ENCODE measurements at places on chromosomes 1 and 21.

GRCh38 chr21:25171438-25171837 lies 435.8 kb downstream of the MRPL39 start:
- peak; percentile 14 for DNase-seq

DNA sequence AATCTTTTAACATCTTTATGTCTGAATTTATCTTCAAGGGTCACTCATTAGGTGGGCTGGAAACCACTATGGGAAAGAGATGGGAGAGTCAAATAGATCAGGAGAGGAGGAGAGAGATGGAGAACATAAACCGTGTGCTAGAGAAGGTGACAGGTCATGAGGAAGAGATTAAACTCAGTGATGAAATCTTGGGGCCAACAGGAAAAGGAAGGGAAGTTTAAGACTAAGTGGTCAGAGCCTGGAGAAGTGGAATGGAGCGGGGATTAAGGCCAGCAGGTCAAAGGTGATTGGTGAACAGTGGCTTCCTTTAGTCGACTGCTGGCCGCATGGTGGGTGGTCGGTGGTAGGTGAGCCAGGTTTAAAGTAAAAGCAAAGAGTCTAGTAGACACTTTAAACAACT lies 169.3 kb upstream of the IVNS1ABP start:
- no peak for DNase-seq

- no peak for DNase-seq
Observed at GRCh38 chr1:204277563-204278219, 63.9 kb upstream of the GOLT1A start.

GRCh38 chr1:234941321-234942011 lies 187.2 kb downstream of the TOMM20 start:
- DNase-seq: no peak

- no peak for DNase-seq
Observed at GRCh38 chr1:53769780-53770179, 30.8 kb upstream of the GLIS1 start.

- no peak for DNase-seq
Observed at GRCh38 chr21:16195538-16195910, 465.7 kb downstream of the USP25 start.

DNA sequence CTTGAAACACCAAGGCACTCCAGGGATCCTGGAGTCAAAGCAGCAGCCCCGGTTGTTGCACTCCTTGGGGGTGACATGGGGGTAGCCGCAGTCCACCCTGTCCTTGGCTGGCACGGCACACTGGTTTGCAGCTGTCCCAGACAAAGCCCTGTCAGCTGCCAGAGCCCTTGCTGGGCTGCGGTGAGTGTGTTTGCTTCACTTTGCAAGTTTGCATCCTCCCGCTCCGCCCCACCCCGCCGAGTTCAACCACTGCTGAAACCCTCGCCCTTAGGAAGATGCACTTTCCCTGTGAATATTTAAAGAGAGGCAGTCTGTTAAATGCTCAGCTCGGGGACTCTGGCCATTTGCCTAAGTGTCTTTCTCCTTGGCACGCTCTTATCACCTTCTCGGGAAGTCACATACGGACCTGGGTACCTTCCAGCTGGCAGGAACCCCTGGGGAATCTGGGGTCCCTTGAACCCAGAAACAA lies 1.7 kb downstream of the TFF3 start:
- DNase-seq: no peak

- no peak for DNase-seq
Observed at GRCh38 chr1:156110252-156110651, 4.3 kb upstream of the LMNA start.

GRCh38 chr1:109997204-109997866 lies 12.8 kb downstream of the AHCYL1 start:
- no peak for DNase-seq

- no peak for DNase-seq
Observed at GRCh38 chr1:15399710-15400109, 10.0 kb upstream of the EFHD2 start.

DNA sequence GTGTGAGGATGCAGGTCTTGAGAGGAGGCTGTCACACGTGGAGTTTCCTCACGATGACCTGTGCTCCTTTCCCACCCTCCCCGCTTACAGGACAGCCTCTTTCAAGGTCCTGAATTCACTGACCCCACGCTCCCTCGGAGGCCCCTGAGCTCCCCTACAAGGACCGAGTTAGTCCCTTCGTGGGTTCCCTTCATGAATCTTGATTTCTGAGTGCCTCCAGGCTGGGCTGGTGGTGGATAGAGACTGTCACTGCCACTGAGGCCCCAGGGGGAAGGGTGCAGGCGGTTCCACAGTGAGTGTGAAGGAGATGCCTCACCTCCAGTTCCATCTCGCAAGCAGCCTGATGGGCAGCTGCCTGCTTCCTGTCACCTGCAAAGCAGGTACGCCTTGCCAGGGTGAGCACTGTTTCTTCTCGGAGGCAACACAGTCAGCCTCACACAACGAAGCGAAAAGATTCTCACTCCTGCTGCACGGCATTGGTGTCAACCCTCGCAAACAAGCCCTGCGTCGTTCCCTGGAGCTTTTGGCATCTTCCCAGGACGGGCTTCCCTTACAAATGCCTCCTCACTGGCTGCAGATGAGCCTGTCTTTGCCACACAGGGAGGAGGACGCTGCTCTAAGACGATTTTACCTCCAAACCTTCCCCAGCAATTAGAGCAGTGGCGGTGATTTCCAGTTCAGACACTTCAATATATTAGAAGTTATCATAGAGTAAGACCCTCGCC lies 26.7 kb upstream of the PCP4 start:
- DNase-seq: no peak

GRCh38 chr1:151144474-151145303 lies 1.7 kb downstream of the SEMA6C start:
- DNase-seq: no peak

- peak; percentile 37 for DNase-seq
Observed at GRCh38 chr1:185681034-185681633, 53.1 kb upstream of the HMCN1 start.

GRCh38 chr1:226370144-226370923 lies 37.6 kb downstream of the PARP1 start:
- no peak for DNase-seq

- DNase-seq: no peak
Observed at GRCh38 chr1:73832276-73833181, 365.4 kb downstream of the LRRIQ3 start.

- no peak for DNase-seq
Observed at GRCh38 chr1:34684266-34684665, 70.6 kb upstream of the GJB5 start.

DNA sequence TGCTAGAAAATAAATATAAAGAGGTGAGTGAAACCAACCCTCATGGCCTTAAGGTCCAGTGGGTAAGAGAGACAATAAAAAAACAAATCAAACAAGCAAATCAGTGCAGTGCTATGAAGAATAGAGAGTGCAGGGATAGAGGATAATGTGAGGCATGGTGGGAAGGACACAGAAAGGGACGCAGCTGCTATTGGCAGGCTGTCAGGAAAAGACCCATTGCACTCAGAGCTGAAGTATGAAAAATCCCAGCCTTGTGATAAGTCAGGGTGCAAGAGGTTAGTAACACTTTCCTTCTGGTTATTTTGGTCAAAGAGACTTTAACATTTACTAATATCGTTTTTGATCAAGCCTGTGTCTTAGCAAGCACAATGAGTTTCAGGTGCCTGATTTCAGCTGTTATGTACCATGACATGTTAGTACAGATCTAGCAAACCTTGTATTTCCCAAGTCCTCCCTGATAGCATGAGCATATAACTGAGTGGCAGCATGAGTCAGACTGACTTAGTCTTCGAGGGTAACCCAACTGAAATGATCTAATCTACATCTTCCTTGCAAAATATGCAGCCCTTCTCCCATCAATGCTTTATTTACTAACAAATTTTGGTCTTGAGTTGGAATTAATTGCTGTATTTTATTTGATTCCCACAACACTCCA lies 31.7 kb downstream of the CHML start:
- peak; percentile 76 for DNase-seq

DNA sequence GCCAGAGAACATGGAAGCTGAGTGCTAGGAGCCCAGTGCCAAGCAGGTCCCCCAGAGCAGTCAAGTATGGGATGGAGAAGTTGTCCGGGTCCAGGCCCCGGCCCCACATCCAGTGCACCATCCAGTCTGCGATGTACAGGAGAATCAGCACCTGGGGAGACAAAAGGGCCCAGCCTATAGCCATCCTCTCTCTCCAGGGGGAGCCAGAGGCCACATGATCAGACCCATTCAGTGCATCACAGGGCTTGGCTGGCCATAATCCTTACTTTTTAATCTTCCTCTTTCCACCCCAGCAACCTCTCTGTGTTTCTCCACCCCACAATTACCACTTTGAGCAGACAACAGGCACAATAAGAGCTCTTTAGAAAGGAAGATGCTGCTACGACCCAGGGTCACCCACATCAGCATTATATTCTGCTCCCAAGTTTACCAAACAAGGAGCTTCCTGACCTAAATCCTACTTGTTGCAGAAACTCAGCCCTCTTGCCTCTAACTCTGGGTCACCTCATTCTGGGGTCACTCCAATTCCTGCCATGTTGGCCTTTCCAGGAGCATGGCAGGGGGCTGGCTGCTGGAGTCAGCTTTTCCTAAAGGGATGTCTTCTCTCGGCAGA lies 16.4 kb upstream of the RAB29 start:
- DNase-seq: peak; percentile 41

- DNase-seq: no peak
Observed at GRCh38 chr1:49298304-49298703, 521.6 kb upstream of the BEND5 start.

GRCh38 chr1:81408419-81408818 lies 392.3 kb upstream of the ADGRL2 start:
- DNase-seq: no peak

GRCh38 chr21:32803651-32804050 lies 32.1 kb upstream of the PAXBP1 start:
- DNase-seq: no peak

DNA sequence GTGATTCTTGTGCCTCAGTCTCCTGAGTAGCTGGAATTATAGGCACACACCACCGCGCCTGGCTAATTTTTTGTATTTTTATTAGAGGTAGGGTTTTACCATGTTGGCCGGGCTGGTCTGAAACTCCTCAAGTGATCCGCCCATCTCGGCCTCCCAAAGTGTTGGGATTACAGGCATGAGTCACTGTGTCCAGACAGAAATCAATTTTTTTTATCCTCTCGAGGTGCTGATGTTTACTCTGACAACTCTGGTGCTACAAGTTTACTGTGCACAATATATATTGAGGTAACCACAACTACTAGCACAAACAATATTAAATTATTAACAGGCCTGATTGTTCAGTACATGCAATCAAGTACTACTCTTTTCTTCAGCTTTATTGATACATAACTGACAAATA lies 39.7 kb downstream of the F13B start:
- DNase-seq: no peak

DNA sequence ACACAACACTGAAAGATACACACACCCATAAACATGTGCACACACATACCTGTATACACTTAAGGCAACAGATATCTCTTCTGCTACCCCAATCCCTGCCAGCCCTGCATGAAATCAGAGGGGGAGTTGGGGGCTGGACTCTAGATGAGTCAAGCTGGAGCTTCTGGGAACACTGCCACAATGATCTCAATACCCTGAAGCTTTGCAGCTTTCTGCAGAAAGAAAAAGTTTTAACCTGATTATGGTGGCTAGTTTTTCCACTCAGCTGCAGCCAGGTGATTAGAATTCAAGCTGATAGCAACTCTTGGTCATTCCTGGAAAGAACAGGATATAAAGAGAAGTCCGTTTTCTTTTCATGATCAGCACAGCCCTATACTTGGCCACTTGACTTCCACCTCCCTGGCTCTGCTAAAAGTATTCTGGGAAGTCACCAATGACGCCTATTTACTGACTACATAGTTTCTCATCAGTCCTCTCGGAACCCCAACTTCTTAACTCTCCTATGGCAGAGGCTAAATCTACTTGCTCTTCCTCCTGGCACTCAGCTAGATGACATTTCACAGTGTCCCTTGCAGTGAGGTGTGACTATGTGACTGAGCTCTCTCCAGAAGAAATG lies 20.7 kb upstream of the DNASE2B start:
- peak; percentile 68 for DNase-seq

DNA sequence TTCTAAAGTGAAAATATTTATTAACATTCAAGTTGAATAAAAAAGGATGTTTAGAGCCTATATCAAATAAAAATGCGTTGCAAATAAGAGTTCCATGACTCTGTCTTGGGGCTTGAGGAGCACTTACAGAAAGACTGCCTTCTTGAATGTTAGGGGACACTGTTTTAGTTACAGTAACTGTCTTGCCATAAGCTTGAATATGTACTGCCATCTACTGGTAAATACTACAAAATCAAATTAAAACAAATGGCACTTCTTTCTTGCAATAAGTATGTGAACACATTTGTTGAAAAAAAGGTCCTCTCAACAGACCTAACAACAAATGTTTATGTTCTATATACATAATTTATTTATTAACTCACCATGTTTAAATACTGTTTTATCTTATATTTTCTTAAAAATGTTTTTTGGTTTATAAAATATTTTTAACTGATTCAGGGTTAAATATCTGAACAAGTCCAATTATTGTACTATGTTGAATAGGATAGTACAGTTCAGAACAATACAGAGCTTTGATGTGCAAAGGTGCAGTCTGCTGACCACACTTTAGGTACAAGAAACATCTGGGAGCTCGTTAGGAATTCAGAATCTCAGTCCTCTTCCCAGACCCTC lies 199.5 kb downstream of the LRRIQ3 start:
- peak; percentile 43 for DNase-seq

GRCh38 chr1:79657951-79658658 lies 651.6 kb upstream of the ADGRL4 start:
- DNase-seq: no peak

DNA sequence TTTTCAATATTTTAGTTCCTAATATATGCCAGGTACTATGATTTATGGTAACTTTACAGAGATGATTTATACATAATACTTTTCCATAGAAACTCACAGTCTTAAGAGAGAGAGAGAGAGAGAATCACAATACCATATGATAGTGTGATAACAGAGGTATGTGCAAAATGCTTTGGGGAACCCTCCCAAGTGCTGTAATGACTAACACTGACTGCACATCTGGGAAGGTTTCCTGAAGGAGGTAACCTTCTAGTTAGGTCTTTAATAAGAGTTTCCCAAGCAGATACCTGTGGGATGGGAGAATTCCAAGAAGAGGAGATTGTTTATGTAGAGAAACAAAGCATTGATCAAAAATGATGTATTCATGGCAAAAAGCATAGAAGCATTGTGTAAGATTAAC lies 34.6 kb upstream of the PIGC start:
- DNase-seq: no peak

DNA sequence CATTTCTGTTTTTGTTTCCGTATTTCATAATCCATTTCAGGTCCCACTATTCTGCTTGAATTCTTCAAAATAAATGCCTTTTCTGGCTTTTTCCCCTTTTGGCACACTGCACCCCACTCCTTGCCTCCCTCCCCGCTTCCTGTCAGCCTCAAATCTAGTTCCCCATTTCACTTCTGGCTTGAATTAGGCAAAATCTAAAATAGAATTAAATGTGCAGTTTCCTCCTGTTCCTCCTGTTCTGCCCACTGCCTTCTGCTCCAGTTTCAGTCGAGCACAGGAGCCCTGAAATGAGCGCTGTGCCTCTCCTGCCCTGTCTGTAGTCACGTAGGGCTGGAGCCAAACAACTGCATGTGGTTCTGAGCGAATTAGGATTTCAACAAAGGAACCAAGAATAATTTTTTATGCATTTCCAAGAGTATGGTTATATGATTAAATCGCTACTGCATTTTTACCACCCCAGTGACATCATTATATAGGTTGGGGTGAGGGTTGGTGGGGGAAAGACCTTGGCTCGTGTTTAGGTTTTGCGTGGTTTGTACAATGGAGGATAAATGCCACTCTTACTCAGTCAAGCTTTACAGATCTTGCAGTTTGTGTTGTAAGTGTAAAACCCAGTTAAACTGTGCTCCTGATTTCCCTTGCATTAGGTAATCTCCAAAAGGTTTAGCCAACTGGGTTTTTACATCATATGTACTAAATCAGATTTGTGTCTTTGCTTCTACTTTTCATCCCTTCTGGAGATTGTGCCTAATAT lies 114.9 kb downstream of the VPS13D start:
- no peak for DNase-seq
